ENCODE measurements at places on chromosomes 12 and 14.

GRCh38 chr14:105851716-105852377, 325.5 kb downstream of the TMEM121 start:
- H3K27me3 ChIP-seq: no peaks in the 10 kb centered on the region
- H3K4me3 ChIP-seq: no peak overlapping the region
- H3K27ac ChIP-seq: no peak overlapping the region
- H3K4me1 ChIP-seq: no peaks in the 10 kb centered on the region

- H3K4me1 ChIP-seq: no peaks in the 10 kb centered on the region
- H3K4me3 ChIP-seq: no peak overlapping the region
- H3K27me3 ChIP-seq: no peaks in the 10 kb centered on the region
- H3K36me3 ChIP-seq: no peaks in the 10 kb centered on the region
- DNase-seq: no peak
Measured at GRCh38 chr14:103041464-103041863, 15.9 kb downstream of the CDC42BPB start.

DNA sequence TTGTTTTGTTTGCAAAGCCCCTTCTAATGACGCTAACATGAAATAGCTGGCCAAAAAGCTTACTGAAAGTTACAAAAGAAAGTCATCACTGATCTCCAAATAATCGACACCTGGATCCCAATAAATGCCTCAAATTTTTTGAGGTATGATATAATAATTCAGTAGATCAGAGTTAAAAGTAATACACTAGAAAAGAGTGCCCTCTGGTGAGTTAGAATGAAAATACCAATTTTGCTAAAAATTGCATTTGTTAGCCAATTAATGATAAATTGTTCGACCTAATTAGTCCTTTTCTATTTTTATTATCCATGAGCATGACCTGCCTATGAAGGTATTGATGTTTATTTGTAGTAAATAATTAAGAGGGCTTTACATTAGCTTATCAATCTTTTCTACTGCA, 78.6 kb downstream of the CEP128 start:
- no peak overlapping the region for H3K4me3 ChIP-seq
- no peaks in the 10 kb centered on the region for H3K36me3 ChIP-seq
- H3K27ac ChIP-seq: no peak overlapping the region
- H3K27me3 ChIP-seq: no peaks in the 10 kb centered on the region
- no peak for DNase-seq

DNA sequence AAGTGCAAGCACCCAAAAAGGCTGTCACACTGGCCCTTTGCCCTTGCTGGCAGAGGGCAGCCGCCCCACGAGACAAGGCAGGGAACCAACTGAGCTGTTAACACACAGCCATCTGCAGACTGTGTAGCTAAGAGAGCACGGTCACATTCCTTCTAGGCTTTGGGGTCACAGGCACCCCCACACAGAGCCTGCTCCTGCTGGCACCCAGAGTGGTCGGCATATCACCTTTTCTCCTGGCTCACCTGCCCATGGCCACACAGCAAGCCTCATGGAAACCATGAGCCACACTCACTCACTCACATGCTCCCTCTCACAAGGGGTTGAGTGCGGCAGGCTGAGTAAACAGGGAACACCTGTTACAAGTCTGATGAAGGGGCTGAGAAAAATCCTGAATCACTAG, 214.5 kb downstream of the PCNX1 start:
- DNase-seq: no peak
- no peaks in the 10 kb centered on the region for H3K36me3 ChIP-seq
- H3K4me1 ChIP-seq: no peaks in the 10 kb centered on the region
- H3K4me3 ChIP-seq: no peak overlapping the region

DNA sequence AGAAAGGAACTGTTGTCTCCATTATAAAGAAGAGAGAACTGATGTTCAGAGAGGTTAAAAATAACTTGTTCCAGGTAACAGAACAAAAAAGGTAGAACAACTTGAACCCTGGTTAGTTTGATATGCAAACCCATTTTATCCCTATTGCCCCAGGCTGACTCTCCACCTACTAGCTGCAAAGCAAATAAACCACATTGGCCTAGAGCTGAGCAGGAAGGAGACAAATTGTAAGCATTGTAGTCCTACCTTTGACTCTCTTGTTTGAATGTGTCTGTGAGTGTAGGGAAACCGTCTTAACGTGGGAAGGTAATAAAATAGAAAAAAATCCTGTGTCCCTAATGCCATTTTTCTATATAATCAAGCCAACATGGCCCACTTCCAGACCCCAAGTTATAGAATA, 126.4 kb downstream of the CCER1 start:
- no peak overlapping the region for H3K27ac ChIP-seq
- no peaks in the 10 kb centered on the region for H3K4me1 ChIP-seq
- no peaks in the 10 kb centered on the region for H3K36me3 ChIP-seq
- DNase-seq: no peak

DNA sequence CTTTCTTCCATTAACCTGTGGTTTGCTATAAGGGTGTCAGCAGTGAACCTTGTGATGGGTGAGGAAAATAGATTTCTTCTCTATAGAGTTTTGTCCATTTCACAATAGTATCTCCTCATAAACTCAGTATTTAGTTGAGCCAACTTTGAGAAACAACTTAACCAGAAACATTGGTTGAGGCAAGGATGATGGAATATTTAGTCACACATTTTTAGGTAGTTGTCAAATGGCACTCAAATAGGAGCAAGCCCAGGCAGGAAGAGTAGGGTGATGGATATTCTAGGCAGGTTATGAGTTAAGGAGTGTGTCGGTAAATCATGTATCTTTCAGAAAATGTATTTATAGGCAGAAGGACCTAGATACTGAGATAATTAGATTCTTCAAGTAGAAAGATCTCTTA, 1267.6 kb downstream of the SLC16A7 start:
- H3K4me3 ChIP-seq: no peak overlapping the region
- H3K4me1 ChIP-seq: no peaks in the 10 kb centered on the region
- no peaks in the 10 kb centered on the region for H3K27me3 ChIP-seq
- no peak overlapping the region for H3K27ac ChIP-seq

DNA sequence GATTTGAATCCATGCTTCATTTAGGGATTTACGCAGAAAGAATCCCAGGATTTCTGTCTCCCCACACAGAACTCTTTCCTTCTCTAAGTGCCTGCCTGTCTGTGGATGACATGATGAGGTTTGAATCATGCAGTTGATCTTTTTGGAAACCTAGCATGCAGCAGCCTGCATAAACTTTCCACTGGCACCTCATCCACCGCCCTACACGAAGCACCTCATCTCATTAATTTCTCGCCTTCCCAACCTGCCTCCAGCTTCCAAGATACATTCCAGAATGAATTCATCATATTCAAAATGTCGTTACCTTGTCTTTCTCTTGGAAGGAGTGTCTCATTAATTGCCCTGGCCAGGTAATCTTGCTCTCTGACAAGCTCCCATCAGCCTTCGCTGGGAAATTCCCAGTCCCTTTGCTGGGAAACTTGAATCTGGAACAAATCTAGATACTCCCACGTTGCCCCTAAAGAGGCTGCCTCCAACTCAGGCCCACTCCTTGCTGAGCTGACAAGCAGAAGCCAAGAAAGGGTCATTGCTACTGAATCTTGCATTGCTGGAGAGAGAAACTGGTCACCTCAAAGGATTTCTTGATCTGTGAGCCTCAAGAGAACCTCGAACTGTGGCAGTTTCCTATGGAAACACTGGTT, 48.2 kb downstream of the SERPINA3 start:
- H3K36me3 ChIP-seq: no peaks in the 10 kb centered on the region
- no peaks in the 10 kb centered on the region for H3K27me3 ChIP-seq
- no peaks in the 10 kb centered on the region for H3K4me1 ChIP-seq

DNA sequence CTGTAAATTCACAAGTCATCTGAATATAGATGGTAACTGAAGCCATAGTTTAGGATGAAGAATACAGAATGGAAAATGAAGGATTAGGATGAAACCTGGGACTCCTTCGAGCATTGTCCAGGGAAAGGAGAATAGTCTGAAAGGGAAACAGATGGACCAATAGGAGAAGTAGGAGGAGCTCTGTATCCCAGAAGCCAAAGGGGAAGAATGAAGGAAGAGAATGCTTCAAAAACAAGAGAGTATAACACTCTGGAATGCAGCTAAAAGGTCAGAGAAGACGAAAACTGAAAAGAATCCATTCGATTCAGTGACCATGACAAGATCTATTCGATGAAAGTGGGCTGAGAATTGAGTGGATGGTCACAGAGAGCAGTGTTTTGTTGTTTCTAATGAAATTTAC, 1.0 kb downstream of the GMFB start:
- peak overlapping the region; percentile 78 for H3K4me3 ChIP-seq
- no peaks in the 10 kb centered on the region for H3K27me3 ChIP-seq
- peaks cover 9% of the 10 kb centered on the region for H3K4me1 ChIP-seq

DNA sequence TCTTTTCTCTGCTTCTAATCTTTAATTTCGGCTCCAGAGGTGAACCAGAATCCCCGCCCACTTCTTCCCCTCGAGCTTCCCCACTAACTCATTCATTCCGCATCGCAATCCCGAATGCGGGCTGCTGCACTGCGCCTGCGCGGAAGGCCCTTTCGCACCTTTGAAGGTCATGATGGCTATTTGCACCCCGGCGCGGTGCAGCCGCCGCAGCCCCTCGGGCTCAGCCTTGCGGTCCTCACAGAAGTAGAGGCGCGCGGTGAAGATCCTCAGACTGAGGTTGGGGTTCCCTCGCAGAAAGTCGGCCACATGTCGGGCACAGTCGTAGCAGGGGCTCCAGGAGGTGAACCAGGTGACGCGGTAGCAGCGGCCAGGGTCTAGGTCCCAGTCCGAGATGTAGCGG, 7.6 kb downstream of the AICDA start:
- H3K27me3 ChIP-seq: no peaks in the 10 kb centered on the region
- no peaks in the 10 kb centered on the region for H3K36me3 ChIP-seq
- H3K4me1 ChIP-seq: no peaks in the 10 kb centered on the region
- no peak overlapping the region for H3K4me3 ChIP-seq
- H3K27ac ChIP-seq: no peak overlapping the region
- no peak for DNase-seq

DNA sequence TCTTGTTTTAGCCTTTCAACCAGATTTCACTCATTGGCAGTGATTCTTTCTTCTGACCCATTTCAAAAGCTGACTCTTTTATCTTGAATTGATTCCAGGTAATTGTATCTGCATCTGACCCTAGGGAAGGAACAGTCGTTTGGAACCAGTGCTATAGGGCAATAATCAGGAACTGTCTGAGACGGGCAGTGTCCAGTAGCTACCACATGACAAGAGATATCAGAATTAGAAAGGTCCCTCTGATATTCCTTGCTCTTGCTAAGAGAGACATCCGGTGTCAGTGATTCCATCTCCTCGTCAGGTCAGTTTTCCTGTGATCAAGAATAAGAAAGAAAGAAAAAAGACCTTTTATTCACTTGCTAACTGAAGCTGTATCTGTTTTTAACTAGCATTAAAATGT, 47.8 kb upstream of the PDE3A start:
- no peaks in the 10 kb centered on the region for H3K4me1 ChIP-seq
- DNase-seq: no peak
- no peak overlapping the region for H3K4me3 ChIP-seq
- no peaks in the 10 kb centered on the region for H3K36me3 ChIP-seq
- no peaks in the 10 kb centered on the region for H3K27me3 ChIP-seq
- no peak overlapping the region for H3K27ac ChIP-seq

- DNase-seq: no peak
- no peaks in the 10 kb centered on the region for H3K36me3 ChIP-seq
- H3K27ac ChIP-seq: no peak overlapping the region
- H3K27me3 ChIP-seq: no peaks in the 10 kb centered on the region
- H3K4me3 ChIP-seq: no peak overlapping the region
- no peaks in the 10 kb centered on the region for H3K4me1 ChIP-seq
Measured at GRCh38 chr14:92391726-92392125, 68.8 kb downstream of the SLC24A4 start.

DNA sequence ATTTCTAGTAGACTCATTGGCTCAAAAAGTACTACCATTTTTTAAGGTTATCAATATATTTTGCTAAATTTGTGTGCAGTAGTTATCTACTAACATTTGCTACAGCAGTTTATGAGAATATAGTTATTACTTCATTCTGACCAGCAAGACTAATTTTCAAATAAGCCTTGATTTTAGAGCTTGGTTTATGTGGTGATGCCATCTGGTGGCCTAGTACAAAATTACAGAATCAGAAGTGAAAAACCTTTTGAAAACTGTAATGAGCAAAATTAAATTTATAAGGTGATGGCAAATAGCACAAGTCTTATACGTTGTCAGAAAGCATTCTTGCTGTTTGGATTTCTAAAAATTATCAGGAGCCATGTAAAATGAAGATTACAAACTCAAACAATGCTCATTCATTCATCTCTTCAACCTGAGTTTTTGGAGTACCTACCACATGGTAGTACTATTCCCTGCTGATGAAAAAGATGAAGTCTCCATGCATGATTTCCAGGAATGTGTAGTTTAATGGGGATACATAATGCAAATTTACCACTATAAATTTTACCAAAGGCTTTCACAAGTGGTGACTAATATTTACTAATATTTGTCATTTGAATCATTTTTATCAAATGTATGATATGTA, 51.0 kb downstream of the MAGOHB start:
- H3K36me3 ChIP-seq: no peaks in the 10 kb centered on the region
- no peak overlapping the region for H3K4me3 ChIP-seq
- peak; percentile 22 for DNase-seq
- no peaks in the 10 kb centered on the region for H3K27me3 ChIP-seq

- H3K27ac ChIP-seq: no peak overlapping the region
- H3K36me3 ChIP-seq: no peaks in the 10 kb centered on the region
- peaks cover 22% of the 10 kb centered on the region for H3K4me1 ChIP-seq
- no peaks in the 10 kb centered on the region for H3K27me3 ChIP-seq
Measured at GRCh38 chr14:103546652-103547454, 15.6 kb downstream of the BAG5 start.

- H3K4me3 ChIP-seq: no peak overlapping the region
- H3K27ac ChIP-seq: no peak overlapping the region
- H3K27me3 ChIP-seq: no peaks in the 10 kb centered on the region
- no peak for DNase-seq
Measured at GRCh38 chr12:28795311-28795710, 353.8 kb upstream of the FAR2 start.

DNA sequence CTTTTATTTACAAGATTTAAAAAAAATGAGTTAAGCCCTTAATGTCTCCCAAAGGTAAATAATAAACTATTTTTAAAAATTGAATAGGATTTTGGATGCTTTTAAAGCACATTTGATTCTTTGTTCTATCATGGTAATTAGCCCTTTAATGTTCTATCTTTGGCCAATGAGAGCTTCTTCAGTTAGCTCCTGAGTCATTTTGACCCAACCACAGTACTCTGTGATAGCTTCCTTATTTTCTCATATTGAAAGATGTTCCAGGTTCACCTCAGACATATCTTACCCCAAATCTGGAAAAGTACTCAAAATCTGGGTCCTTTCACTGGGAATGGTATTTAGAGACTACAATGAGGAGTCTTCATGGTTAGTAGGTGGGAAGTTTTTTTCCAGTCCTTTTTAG, 98.0 kb downstream of the MYRFL start:
- H3K4me3 ChIP-seq: no peak overlapping the region
- no peaks in the 10 kb centered on the region for H3K4me1 ChIP-seq
- no peaks in the 10 kb centered on the region for H3K36me3 ChIP-seq
- no peaks in the 10 kb centered on the region for H3K27me3 ChIP-seq

- no peak overlapping the region for H3K4me3 ChIP-seq
- no peaks in the 10 kb centered on the region for H3K4me1 ChIP-seq
- no peak for DNase-seq
- H3K36me3 ChIP-seq: no peaks in the 10 kb centered on the region
- no peaks in the 10 kb centered on the region for H3K27me3 ChIP-seq
Measured at GRCh38 chr12:9951026-9951675, 19.0 kb upstream of the CLEC2A start.

- peak within 1 kb of the TSS; percentile 24 for H3K4me3 ChIP-seq
- no peaks in the 10 kb centered on the region for H3K36me3 ChIP-seq
- H3K27ac ChIP-seq: no peak within 1 kb of the TSS
Measured at GRCh38 chr12:64824500-64825142, at the start of gene TBC1D30. TBC1D30 (plus strand) TSS chr12:64824647; CDS start chr12:64824880, 233 bp downstream.

All from prostate gland (tissue), 2 donors.